Cerebellar nuclear complex (tissue), 1 donor: ENCODE measurements at places on chromosomes 2 and 18.

DNA sequence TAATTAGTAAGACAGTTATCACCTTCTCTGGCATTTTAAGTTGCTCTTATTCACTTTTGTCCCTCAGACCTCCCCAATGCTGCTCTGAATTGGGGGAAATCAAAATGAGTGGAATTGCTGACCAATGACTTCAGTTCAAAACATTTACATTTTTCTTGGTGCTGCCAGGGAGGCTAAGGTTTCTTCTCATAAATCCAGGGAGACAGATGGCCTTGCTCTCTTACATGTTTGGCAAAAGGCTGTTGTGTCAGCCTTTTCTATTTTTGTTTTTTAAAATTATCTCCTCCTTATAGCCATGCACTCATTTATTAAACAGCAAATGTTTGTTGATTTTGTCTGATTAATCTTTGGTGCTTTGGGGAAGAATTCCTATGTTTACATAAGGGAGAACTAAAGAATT is 82.0 kb downstream of the GALNT13 start:
- DNase-seq: no peak

DNA sequence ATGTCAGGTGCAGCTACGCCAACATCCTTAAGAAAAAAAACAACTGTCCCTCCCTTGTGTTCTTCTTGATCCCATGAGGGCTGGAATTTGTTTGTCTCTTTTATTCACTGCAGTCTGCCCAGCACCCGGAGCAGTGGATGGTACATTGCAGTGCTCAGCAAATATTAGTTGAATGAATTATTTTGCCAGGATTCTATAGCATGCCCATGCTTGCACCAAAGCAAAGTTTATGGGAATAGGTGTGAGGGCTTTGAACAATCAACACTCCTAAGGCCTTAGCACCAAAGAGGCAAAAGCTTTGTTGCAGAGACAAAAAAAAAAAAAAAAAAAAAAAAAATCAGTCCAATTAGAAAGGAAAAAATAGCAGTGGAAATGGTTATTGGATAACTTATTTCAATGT is 28.7 kb upstream of the DCC start:
- no peak for DNase-seq

- DNase-seq: no peak
Observed at GRCh38 chr2:104945121-104945520, 91.2 kb downstream of the POU3F3 start.

DNA sequence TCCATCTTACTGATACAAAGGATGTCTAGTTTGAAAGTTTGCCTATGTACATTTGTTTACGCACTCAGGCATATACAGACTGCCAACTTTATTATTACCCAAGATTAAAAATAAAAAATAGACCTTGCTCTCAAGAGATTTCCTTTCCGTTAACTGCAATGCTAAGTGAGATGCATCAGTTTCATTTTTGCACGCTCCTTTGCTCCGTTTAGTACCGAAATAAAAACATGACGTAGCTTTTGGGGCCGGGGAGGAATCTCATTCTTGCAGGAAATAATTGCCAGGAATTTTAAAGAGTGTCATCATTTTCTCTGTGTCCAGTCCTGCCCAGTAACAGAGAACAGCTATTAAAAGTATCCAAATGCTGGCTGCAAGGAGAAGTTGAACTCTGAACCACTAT is 169.5 kb downstream of the SLC8A1 start:
- DNase-seq: no peak

- DNase-seq: no peak
Observed at GRCh38 chr2:216769626-216770025, 74.3 kb upstream of the IGFBP5 start.

DNA sequence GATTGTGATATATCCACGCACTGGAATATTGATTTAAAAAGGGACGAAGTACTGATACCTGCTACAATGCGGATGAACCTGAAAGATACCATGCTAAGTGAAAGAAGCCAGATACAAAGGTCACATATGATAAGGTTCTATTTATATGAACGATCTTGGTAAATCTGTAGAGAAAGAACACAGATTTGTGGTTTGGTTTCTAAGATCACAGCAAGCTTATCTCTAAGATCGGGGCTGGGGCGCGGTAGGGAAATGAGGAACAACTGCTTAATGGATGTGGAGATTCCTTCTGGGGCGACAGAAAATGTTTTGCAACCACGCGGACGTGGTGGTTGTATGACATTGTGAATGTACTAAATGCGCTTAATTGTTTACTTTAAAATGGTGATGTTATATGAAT is 60.1 kb downstream of the NEDD4L start:
- no peak for DNase-seq

GRCh38 chr2:235810846-235811245 is 317.0 kb downstream of the AGAP1 start:
- no peak for DNase-seq

DNA sequence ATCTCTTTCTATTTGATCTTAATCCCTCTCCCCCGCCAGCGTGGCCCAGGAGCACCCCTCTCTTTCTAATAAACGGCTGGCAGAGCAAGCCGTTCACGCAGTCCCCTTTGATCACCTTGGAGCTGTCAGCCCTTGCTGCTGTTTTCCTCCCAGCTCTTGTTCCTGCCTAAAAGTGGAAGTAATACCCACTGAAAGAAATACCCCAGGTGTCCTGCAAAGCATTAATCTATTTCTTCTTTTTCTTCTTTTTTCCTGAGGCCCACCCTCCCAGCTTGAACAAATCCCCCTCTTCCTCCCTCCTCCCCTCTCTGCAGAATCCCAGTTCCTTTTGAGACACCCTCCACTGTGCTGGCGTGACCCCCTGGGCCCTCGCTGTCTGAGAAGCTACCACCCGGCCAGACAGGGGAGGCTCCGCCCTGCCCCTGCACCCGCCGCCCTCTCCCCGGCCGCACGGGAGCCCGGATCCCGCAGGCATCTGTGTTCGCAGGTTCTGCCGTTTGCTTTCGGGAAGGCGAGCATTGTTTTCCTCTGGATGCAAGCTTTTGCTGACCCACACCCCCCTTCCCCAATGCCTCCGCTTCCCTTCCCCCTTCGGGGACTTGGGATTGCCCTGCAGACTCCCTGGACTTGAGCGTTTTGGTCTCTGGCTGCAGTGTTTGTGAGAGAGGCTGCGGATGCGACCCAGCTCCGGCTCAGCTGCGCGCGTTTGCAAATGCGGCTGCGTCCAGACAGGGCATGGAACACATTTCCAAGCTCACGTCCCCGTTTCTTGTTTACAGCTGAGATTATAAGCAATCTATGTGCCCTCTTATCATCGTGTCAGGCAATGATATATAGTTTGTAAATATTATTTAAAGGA is 631.5 kb downstream of the NYAP2 start:
- DNase-seq: no peak

DNA sequence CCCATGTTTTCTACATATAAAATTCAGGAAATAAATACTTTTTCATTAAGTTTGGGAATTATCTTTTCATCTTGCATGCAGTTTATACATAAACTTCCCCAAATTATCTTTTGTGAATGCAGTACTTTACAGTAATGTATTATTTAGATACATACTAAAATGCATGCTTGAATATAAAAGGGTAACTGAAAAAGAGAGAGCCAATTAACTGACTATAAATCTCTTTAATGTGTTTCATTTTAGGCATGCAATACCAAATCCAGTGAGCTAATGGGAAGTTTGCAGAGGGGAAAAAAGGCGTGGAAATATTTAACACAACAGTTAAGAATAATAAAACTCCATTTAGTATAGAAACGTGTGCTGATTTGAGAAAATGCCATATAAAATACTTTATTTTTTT is 39.2 kb downstream of the COL4A4 start:
- no peak for DNase-seq

DNA sequence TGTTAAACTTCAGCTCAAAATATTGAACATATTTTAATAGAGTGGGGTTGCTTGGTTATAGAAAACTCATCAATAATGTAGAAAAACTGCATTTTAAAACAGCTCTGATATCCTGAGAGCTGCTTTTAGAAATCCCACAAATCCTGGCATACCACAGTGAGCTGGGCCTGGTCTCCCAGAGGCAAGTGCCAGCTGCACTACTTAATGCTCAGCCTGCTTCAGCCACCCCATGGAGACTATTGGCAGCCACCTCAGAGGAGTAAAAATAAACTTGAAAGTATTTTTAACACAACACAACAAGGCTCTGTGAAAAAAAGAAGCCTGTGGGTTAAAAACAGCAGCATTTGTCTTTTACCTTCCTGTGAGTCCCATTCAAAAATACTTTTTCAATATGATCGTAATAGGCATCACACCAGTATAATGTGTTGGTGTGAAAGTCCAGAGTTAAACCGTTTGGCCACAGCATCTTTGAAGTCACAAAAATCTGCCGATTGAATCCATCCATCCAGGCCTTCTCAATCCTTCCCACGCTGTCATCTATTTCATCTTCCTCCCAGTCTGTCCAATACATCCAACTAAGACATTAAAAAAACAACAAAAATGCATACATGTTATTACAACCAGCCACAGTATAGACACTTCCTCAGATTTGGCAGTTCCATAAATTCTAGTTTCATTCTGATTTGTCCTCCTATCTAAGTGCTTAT is 1115.3 kb downstream of the LRP1B start:
- DNase-seq: peak; percentile 67

DNA sequence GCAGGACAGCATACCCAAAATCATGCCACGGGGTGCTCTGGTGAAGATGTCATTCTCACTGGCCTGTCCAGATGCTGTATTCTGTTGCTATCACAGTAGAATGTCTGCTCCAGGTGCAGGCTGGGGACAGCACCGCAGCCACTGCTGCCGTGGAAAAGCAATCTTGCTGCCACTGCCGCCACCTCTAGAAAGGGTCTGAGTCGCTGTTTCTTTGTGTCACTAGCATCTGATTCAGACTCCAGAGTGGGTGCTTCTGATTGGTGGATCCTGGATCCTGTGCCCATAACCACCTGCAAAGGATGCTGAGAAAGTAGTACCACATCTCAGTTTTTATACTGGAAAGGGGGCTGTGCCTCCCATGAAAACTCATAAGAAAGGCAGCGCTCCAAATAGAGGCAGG is 45.3 kb upstream of the CTLA4 start:
- no peak for DNase-seq

DNA sequence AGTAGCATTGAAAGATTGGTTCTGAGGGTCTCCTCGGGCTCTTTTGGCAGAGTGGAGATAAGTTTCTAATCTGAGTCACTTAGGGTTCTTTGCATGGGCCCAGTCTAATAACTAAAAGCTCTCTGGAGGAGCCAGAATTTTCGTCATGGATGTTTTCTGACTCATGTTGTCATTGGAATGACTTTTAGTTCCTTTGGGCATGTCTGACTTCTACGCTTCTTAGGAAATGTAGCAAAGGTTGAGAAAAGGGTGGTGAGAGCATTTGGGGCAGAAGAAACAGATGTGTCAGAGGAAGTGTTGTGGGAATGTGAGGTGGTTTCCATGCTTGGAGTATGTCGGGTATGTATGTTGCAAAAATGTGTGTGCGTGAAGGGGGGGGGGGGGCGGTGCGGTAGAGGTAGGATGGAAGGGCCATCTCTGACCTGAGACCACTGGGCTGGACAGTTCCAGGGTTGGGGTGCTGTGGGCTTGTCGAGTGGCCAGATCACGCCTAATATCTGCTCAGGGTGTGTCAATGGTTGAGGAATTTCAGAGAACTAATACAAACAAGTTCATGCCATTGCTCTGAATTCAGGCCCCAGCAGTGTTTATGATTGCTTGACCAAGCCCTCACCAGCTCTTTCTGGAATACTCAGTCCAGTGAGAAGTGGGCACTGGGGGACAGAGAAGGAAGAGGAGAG is 26.9 kb downstream of the KLHL29 start:
- DNase-seq: no peak

DNA sequence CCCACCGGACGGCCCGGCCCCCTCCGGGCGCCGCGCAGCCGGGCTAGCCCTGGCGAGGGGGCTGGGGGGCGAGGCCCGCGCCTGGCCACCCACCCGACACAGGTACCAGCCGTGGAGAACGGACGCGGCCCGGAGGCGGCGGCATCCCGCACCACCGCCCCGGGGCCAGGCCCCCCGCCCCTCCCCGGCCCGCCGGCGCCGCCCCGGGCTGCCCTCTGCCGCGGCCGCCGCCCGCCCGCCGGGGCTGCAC is 405 bp downstream of the SOS1 start:
- no peak for DNase-seq

DNA sequence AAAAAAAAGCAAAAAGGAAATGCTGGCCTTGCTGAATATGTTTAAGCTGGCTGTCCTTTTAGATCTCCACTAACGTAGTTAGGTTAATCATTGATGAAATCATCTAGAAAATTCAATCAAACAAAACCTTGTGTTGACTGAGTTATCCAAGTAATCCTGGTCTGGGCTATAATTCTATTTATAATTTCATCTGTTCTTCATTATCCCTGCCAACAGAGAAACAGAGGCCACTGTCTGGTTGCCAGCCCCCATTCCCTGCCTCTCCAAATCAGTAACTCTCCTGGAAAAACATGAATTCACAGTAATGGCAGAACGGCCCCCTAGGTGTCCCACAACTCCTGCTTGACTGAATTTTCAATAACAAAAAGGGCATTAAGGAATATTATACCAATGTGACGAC is 24.6 kb downstream of the DOCK10 start:
- DNase-seq: no peak

- no peak for DNase-seq
Observed at GRCh38 chr2:20343128-20343527, 7.5 kb downstream of the PUM2 start.

GRCh38 chr2:77018219-77018618 is 504.0 kb downstream of the LRRTM4 start:
- no peak for DNase-seq

DNA sequence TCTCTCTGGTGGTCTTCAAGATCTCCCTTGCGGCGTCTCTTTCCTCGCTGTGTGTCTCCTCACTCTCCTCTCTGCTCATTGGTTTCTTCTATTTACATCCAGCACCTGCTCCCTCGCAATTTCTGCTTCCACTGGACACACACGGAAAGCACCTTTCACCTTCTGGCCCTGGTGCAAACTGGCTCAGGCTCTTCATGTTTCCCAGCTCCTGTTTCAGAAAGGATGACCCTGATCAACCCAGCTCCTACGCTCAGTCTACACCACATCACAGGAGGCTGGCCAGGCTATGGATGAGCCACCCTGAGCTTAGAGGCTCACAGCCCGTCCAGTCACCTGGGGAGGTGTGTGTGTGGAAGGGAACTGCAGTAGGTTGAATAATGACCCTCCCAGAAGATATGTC is 72.7 kb downstream of the MCFD2 start:
- DNase-seq: no peak

DNA sequence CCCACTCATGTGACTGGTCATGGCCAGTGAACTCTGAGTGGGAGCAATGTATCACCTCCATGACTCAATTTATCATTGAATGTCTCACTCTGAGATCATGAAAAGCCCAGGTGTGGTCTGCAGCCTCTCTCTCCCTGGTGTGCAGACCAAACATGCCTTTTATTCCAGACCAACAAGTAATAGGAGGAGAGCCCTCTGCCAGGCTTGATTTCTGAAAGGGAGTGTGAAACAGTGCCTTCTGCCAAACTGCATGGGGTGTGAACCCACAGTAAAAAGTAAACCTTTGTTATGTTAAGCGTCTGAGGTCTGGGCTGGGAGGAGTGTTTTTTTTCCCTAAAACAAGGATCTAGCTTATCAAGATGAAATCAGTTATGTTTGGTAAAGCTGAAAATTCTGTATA is 601.2 kb downstream of the ADCYAP1 start:
- DNase-seq: no peak

DNA sequence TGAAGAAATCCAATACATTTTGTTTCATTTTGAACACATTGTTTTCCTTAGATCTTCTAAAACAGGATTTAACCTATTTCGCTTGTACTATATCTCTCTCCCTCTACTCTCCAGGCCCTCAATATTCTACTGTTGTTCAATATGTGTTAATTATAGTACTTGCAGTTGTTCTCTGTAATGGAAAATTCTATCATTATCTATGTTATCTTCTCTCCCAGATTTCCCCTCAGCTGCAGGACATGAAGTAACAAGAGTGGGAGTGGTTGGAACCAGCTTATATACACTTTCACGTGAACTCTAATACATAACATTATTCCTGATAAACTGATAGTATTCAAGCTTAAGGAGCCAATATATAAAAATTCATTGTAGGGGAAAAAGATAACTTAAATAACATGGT is 7.0 kb upstream of the STRN start:
- DNase-seq: no peak
